ENCODE measurements at places on chromosomes 2 and 18.
A peak's percentile ranks its signal among the peaks of the same experiment; 100 is the strongest.

- DNase-seq = peak; percentile 29
These were observed 130.2 kb upstream of the ACVR2A start for GRCh38 chr2:147714582-147714981.

DNA sequence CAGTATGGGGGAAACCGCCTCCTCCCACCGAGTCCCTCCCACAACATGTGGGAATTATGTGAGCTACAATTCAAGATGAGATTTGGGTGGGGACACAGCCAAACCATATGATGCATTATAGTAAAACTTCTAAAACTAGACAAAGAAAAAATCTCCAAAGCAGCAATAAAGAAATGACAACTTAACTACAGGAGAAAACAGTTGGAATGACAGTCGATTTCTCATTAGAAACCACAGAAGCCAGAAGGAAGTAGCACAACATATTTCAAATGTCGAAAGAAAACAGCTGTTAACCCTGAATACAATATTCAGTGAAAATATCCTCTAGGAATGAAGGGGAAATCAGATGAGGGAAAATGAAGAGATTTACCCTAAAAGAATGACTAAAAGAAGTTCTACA is 53.5 kb upstream of the TCF4 start:
- peak; percentile 61 for DNase-seq

GRCh38 chr2:17626986-17627385 is 86.5 kb downstream of the VSNL1 start:
- no peak for DNase-seq

DNA sequence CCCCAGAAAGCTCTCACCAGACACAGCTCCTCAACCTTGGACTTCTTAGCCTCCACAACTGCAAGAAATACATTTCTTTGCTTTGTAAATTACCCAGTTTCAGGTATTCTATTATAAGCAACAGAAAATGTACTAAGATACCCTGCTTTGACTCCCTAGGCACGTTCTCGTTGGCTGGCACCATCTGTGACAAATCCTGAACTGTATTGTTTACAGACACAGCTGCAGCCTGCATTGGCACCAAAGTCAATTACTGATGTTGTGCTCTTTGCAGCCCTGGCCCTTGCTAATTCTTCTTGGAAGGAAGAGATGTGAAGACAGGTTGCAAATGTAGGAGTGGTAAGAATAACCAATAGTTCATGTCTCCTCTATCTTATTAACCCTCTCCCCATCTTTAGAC is 72.7 kb upstream of the FAM136A start:
- DNase-seq = no peak

DNA sequence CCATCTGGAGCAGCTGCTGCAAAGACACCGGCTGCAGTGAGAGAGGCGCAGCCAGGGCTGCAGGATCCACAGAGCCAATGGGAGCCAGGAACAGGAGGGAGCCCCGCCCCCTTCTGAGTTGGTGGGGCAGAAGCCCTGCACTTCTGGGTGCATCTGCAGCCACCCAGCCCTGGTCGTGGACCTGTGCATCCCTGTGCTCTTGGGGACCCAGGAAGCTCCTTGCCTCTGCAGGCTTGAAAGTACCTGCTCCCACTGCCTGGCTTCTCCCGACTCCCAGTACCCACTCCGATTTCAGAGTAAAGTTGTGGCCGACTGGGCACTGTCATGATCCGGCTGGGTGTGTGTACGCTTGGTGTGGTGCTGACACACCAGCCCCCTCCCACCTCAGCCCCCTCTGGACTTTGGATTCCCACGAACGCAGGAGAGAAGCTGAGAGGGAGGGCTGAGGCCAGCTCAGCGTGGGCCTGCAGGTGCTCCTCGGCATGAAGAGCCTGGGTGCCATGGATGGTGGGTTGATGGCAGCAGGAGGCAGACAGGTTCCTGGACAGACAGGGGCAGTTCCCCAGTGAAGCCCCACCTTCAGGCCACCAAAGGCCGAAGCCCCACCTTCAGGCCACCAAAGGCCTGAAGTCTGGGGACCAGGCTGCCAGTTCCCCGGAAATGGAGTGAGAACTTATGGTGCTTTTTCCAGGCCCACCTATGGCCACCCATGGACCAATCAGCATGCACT is 34.9 kb downstream of the LRRTM4 start:
- no peak for DNase-seq

GRCh38 chr2:100321866-100322820 is at the start of gene LONRF2:
TSS of gene LONRF2 (minus strand) at chr2:100322501. CDS start at chr2:100322093, 408 bp downstream.
- DNase-seq = peak; percentile 5

DNA sequence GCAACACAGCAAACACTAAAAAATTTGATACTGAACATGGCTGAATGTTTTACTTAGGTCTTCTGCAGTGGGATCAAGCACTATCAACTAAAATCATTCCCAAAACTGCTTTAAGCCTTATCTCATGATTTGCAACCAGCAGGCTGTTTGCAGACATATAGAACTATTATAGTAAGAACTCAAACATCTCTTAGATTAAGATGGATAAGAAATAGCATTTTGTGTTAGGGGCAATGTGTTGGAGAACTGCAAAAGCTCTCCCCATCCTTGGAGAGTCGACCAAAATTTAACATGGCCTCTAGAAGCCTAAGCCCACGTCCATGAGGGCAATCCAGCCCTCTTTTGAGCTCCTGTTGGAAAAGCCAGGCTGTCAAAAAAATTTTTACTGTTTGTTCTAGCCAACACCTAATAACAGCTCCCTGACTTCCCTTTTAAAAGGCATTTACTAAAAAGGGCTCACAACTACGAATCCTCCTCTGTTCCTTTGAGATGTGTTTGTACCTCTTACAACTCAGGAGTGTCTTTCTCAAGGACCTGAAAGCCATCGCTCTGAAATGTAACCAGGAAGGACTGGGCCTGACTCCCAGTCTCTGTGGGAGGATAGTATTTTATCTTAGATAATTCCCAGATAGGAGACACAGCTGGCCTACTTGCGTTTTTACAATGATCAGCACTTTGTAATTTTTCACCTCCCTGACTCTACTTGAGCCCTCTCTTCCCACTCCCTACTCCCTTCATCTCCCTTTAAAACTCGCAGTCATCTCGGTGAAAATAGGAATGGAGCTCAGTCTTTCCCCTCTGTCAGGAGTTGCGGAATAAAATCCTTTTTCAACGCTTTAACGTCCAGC is 1.4 kb downstream of the KRCC1 start:
- no peak for DNase-seq

GRCh38 chr18:66346833-66347588 is 256.9 kb downstream of the CDH19 start:
- DNase-seq = no peak

DNA sequence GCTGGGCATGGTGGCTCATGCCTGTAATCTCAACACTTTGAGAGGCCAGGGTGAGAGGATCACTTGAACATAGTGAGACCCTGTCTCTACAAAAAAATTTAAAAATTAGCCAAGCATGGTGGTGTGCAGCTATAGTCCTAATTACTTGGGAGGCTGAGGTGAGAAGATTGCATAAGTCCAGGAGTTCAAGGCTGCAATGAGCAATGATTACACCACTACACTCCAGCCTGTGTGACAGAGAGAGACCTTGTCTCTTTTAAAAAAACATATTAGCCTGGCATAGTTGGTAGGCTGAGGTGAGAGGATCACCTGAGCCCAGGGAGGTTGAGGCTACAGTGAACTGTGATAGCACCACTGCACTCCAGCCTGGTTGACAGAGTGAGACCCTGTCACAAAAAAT is 13.7 kb downstream of the TRAPPC8 start:
- DNase-seq = no peak

GRCh38 chr18:46756559-46757201 is at the start of gene ST8SIA5:
TSS of gene ST8SIA5 (minus strand) at chr18:46757053. CDS start at chr18:46756508, 545 bp downstream.
- no peak for DNase-seq

DNA sequence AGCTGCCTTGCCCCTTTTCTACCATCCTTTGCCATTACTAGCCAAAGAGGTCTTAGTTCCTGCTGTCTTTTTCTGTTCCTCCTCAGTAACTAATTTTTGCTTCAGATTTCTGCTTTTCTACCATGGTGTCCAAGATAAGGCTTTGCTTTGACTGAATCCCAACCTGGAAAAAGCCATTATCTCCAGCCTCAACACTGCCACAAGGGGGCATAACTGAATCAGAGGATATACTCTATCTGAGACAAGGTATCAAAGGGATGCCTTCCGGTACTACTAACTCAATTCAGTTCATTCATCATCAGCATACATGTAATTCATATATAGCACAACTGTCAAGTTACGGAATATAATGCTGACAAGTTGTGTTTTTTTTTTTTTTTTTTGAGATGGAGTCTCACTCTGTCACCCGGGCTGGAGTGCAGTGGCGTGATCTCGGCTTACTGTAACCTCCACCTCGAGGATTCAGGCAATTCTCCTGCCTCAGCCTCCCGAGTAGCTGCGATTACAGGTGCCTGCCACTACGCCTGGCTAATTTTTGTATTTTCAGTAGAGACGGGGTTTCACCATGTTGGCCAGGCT is 11.4 kb downstream of the OSGEPL1 start:
- DNase-seq = peak; percentile 26

- no peak for DNase-seq
These were observed 2.1 kb downstream of the POMC start for GRCh38 chr2:25165992-25166875.

GRCh38 chr2:3177891-3178577 is 199.6 kb downstream of the EIPR1 start:
- no peak for DNase-seq

DNA sequence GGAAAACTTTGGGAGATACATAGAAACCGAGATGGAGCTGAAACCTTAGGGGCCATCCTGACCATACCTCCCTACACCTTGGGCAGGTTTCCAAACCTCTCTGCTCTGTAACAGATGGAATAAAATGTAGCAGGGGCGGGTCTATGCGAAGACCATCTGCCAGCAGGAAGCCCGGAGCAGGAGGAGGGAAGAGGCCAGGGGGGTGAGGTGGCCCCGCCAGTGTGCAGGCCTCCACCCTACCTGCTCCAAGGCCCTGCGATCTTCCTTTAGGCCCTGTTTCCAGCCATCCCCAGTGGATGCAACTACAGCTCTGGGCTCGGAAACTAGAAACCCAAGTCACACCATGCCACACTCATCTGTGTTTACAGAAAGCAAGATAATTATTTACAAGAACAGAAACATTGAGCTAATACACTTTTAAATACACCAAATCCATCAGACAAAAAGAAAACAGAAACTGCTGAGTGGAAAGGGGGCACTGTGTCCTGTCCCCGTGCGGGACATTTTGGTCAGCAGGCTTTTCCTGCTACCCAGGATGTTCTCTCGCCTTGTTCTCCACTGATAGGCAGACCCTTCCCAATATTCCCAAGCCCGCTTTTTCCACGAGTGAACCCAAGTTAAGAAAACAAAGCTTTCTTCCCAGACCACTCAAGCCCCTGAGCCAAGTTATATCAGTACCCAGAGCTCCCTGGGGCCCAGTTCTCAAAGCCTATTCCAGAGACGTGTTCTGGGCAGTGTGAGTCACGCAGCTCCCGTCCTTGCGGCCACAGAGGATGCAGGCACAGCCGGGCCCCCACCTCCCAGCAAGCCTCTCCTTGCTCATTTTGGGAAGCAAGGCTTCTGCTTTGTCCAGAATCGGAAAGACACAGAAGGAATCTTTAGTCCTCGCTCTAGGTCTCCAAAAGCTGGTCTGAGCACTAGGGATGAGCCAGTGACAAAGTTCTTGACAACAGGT is 17.3 kb downstream of the CIB4 start:
- no peak for DNase-seq

DNA sequence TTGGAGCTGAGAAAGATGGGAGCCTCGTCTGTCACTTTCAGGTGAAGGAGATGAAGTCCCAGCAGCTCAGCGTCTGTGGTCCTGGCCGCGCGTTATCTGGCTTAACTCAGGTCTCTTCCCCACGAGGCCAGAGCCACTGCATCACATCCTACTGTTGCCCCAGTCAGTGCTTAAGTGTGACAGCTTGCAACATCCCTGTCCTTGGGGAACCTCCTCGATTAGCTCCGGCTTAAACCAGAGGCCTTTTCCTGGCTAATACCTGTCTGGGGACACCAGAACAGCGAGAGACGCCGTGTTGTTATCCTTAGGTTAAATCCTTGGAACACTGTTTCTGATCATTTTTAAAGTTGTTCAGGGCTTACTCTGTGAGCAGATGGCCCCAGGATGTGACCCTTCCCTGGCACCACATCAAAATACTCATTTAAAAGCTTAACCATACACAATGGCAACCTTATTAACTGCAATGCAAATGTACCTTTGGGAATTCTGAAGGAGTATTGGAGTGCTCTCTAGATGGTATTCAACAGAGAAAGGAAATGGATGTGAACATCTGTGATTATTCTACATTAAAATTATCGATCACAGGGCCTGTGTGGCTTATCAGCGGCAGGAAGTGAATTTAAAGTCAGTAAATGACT is 61.2 kb upstream of the SPP2 start:
- no peak for DNase-seq
